Panc1 (cell line): ENCODE measurements at places on chromosomes 5 and 9.

- H3K36me3 ChIP-seq, result no peaks in the 10 kb centered on the region
- H3K4me1 ChIP-seq, result no peaks in the 10 kb centered on the region
- no peak overlapping the region for H3K4me3 ChIP-seq
- H3K27ac ChIP-seq, result no peak overlapping the region
Measured at GRCh38 chr5:169080448-169080911, 220.5 kb downstream of the SLIT3 start.

GRCh38 chr5:165885623-165886350, 2380.4 kb downstream of the MAT2B start:
- H3K27ac ChIP-seq, result no peak overlapping the region
- no peaks in the 10 kb centered on the region for H3K27me3 ChIP-seq
- H3K4me3 ChIP-seq, result no peak overlapping the region
- no peaks in the 10 kb centered on the region for H3K36me3 ChIP-seq
- DNase-seq, result no peak

GRCh38 chr9:92055624-92056023, 59.6 kb downstream of the SPTLC1 start:
- no peaks in the 10 kb centered on the region for H3K27me3 ChIP-seq
- no peaks in the 10 kb centered on the region for H3K4me1 ChIP-seq
- H3K36me3 ChIP-seq, result peaks cover 5% of the 10 kb centered on the region
- H3K27ac ChIP-seq, result no peak overlapping the region
- no peak for DNase-seq
- no peak overlapping the region for H3K4me3 ChIP-seq

DNA sequence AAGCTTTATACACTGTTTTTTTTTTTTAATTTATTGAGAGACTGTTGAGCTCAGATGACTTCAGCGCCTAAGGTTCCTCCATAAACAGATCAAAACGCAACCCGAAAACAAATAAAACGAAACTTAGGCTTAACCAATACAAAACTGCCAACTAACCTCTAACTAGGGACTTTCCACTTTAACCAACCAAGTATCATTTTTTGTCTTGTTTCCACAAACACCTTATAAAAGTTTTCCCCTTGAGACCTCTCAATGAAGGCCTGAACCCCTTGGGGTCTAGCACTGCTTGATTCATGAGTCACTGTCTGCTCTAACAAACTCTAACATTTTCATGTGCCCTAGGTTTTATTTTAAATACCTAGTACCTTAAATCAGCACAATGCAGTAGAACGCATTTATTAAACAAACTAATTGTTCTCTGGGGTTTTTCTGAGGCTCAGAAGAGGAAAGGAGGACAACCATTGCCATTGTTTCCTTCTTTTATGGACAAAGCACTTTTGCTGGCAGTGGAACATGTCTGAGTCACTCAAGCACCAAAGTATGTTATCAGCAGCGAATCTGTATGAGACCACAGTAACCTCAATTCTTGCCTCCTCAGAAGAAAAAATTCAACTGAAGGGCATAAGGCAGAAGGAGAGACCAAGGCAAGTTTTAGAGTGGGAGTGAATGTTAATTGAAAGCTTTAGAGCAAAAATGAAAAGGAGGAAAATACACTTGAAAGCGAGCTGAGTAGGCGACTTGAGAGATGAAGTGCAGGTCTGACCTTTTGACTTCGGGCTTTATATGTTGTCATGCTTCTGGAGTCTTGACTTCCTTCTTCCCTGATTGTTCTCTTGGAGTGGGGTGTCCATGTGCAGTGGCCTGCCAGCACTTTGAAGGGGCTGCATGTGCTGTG, 97.7 kb upstream of the HCN1 start:
- no peak for DNase-seq
- H3K27me3 ChIP-seq, result no peaks in the 10 kb centered on the region
- no peak overlapping the region for H3K27ac ChIP-seq
- no peak overlapping the region for H3K4me3 ChIP-seq
- no peaks in the 10 kb centered on the region for H3K36me3 ChIP-seq
- H3K4me1 ChIP-seq, result no peaks in the 10 kb centered on the region

DNA sequence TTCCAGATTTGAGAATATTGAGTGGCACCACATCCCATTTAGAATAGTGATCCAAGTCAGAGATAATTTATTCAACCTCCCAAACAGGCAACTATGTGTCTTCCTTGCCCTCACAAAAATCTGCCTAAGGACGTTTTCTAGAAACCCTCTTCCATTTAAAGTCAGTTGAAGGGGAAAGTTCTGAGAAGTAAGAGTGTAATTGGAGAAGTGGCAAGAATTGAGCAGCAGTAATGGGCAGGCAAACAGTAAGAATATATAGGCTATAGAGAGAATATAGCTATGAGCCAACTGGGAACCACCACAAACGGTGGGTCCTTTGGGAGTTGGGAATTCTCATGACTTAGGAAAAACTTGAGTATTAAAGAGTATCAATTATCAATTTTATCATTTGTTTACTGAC, 31.1 kb upstream of the CETN3 start:
- no peak overlapping the region for H3K4me3 ChIP-seq
- H3K27ac ChIP-seq, result no peak overlapping the region
- H3K27me3 ChIP-seq, result peaks cover 6% of the 10 kb centered on the region
- no peaks in the 10 kb centered on the region for H3K36me3 ChIP-seq
- no peak for DNase-seq

DNA sequence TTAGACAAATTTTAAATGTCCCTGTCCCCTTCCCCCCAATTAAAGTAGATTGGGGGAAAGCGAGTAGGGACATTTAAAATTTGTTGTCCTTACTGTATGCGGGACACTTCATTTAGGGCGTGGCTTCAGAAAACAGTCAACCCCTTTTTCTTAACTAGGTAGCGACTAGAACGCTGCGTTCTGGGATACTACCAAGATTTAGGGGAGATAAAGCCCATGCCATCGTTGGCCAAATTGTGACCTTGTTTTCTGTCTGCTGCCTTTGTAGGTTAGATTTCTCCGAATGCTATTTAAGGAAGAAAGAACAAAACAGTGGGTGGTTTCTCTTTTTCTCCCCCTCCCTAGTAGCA, 1.2 kb downstream of the CKS2 start:
- no peak for DNase-seq
- H3K36me3 ChIP-seq, result peaks cover 43% of the 10 kb centered on the region
- H3K27me3 ChIP-seq, result no peaks in the 10 kb centered on the region
- H3K4me3 ChIP-seq, result peak overlapping the region; percentile 92
- peak overlapping the region; percentile 97 for H3K27ac ChIP-seq
